NCI-H2081 (cell line): ENCODE measurements at places on chromosomes 1 and 21.

DNA sequence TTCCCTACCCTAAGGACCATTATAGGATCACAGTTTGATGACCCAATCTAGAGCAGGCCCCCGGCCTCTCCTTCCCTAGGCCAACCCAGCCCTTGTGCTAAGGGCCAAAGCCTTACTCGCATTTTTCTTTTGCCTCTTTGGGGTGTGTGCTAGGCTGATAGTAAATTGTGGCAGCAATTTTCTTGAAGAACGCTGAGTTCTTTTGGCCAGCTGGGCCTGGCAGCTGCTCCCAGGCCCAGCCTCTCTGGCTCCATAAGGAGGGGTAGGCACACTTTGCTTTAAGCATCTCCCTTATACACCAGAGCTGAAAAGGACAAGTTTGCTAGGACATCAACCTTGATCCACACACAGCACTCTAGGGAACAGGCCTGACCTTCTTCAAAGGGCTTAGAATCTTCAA is 4.2 kb downstream of the OLFML2B start:
- no peak for DNase-seq

GRCh38 chr1:173532237-173532636 is 55.1 kb downstream of the PRDX6 start:
- DNase-seq = no peak

- no peak for DNase-seq
Measured at GRCh38 chr1:89363638-89364536, at the start of gene GBP6. Gene GBP6, plus strand, starts transcription at chr1:89364059. Its CDS starts 4,493 bp downstream, at chr1:89368552.

GRCh38 chr21:40567501-40567900 is 279.5 kb downstream of the DSCAM start:
- no peak for DNase-seq

- no peak for DNase-seq
Measured at GRCh38 chr1:82994616-82995263, 1004.2 kb downstream of the TTLL7 start.

- no peak for DNase-seq
Measured at GRCh38 chr1:212267460-212267859, 17.8 kb upstream of the PPP2R5A start.
